Liver (tissue), 10 donors: ENCODE measurements at places on chromosomes 12 and 14. TPM values are rescaled to one million over a fixed set of nuclear protein-coding genes. Genes with fewer than 3 reads are reported as not detected.

DNA sequence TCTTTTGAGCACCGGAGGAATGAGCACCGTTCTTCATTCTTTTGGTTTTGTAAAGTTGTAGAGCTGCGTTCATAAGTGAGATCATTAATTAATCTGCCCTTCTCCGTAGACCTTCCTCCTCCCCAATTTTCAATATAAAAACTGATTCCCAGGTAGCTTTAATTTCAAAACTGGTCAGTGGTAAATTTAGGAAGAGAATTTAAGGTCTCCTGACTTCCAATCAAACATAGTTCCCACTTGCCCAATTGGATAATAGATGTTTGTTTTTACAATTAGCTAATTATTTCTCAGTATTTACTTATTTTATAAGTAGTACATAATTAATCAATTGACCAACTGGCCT is 27.2 kb upstream of the YBX3 start:
- no peak for DNase-seq

DNA sequence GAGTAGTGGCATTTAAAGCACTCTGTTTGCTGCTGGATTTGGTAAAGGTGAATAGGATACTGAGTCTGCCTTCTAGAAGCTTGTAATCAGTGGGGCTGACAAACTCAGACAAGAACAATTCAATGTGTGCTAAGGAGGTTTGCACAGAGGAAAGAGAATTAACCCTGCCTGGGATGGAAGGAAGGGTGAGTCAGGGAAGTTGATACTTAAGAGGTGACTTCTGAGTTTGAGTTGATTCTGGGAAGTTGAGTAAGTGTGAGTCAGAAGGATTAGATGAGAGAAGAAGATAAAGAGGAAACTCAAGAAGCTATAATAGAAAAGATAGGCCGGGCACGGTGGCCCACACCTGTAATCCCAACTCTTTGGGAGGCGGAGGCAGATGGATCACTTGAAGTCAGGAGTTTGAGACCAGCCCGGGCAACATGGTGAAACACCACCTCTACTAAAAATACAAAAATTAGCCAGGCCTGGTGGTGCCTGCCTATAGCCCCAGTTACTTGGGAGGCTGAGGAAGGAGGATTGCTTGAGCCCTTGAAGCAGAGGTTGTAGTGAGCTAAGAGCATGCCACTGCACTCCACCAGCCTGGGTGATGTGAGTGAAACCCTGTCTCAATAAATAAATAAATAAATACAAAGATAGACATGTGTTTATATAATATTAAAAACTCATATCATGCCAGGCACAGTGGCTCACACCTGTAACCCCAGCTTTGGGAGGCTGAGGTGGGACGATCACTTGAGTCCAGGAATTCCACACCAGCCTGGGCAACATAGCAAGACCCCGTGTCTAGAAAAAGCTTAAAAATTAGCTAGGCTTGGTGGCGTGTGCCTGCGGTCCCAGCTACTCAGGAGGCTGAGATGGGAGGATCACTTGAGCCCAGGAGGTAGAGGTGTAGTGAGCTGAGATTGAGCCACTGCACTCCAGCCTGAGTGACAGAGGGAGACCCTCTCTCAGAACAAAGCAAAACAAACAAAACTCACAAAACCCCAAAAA is 126.8 kb upstream of the CPM start:
- DNase-seq: no peak

DNA sequence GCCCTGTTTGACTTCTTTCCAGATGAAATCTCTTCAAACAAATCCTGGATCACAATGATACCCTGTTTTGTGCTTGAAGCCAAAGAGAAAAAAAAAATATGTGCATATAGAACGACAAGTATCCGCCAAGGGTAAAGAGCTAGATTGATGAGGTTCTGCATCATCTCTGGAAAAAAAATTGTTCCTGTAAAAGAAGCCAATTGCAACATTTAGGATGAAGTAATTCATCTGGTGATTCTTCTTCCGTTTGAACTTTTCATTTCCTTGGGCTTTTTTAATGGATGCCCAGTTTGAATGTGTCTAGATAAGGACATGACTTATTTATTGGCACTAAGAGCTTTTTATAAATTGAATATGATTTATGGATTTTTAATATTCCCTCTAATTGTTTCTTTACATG is 38.1 kb upstream of the NPAS3 start:
- DNase-seq: no peak

DNA sequence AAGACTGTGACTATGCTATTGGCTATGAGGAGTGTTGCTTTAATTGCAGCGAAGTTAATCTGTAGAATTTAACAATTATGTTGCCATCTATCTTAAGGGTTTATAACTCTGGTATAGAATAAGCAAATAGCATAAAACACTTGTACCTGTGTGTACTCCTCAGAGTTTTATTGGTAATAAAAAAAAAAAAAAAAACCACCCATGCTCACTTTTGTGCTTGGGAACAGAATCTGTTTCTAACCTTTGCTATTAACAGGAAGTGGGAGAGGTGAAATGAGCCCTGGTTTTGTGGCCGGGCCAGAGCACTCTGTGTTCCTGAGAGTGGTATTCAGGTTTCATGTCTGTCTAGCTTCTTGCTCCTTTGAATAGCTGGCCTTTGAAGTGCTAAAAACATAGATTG is 53.1 kb downstream of the PDE3A start:
- DNase-seq: no peak

NRXN3 gene
- 0.07 TPM for polyA plus RNA-seq

- DNase-seq: no peak
Observed at GRCh38 chr12:11673666-11674461, 24.4 kb downstream of the ETV6 start.

DNA sequence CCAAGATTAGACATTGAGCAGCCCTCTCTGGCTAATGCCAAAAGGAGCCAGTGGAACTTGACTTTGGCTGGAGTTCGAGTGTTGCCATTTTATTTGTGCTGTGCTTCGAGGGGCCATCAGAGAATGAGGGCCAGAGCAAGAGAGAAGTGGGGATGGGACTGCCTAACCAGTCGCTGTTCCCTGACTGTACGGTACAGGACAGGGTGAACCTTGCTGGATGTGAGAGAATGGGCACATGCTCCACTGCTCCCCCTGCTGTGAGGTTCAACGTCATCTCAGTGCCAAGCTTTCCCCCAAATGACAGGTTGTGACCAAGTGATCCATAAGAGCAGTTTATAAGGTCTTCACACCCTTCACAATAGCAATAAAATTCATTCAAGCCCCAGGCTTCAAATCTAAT is 55.1 kb upstream of the BCL11B start:
- no peak for DNase-seq
